ENCODE measurements at places on chromosomes 5 and 9.

DNA sequence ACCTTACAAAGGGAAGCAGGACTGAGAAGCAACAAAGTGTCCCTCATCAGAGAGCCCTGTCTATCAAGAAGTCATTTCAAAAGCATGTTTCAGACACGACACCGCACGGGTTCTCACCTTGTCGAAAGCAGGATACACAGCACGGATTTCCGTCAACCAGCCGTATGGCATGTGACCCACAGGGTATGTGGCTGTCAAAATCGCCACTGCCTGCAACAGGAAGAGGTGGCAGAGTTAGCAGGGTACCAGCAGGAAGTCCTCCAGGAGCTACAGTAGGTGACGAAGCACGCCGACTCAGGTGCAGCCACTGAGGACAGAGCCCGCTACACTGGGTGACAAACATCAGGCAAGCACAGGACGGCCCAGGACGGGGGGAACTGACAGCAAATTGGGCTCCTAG is 81.2 kb downstream of the OTULIN start:
- peak; percentile 23 for DNase-seq

DNA sequence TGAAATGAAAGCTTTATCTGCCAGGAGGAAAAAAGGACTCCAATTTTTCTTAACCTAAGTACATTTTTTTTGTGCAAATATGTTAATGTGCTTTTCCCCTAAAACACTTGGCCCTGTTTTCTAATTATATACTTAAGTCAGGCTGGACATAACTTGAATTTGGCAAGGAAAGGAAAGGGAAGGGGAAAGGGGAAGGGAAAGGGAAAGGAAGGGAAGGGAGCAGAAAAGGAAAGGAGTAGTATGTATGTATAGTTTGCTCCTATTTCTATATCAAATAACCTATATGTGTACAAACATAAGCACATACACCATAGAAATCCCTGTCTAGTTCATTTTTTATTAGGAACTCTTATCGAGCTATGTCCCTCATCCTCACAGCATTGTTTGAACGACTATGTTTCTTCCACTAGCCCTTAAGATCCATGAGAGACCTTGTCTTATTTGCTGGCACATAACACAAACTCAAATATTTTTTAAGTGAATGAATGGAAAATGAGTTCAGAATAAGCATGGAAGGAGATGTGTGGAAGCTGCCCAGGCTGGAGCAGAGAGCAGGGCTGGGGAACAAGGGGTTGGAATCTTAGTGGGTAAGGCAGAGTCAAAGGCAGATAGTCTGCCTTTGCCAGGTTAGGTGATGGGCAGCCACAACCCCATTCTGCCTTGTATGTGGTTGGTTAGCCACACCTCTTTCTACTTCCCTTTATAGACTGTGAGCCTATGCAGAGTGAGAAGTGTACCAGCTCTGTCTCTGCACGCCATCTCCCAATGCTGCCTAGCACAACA is 70.0 kb downstream of the KLHL3 start:
- DNase-seq: peak; percentile 1

DNA sequence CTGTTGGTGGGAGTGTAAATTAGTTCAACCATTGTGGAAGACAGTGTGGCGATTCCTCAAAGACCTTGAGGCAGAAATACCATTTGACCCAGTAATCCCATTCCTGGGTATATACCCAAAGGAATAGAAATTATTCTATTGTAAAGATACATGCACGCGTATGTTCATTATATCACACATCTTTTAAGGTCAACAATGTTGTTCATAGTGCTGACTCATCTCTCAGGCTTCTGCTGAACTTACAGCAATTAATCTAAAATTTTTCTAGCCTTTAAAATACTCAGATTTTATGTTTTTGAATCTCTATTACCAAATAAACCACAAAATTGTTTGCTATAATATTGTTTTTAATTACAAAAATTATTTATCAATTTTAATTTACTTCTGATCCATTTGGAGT is 38.8 kb upstream of the ZNF618 start:
- no peak for DNase-seq

- DNase-seq: no peak
These were observed 78.4 kb downstream of the SEMA5A start for GRCh38 chr5:9467199-9468059.

- no peak for DNase-seq
These were observed 24.1 kb downstream of the QRFP start for GRCh38 chr9:130872508-130872907.

- DNase-seq: no peak
These were observed 109.9 kb downstream of the CACNA1B start for GRCh38 chr9:137987244-137988030.

GRCh38 chr5:45385321-45386058 is 310.7 kb downstream of the HCN1 start:
- DNase-seq: no peak

DNA sequence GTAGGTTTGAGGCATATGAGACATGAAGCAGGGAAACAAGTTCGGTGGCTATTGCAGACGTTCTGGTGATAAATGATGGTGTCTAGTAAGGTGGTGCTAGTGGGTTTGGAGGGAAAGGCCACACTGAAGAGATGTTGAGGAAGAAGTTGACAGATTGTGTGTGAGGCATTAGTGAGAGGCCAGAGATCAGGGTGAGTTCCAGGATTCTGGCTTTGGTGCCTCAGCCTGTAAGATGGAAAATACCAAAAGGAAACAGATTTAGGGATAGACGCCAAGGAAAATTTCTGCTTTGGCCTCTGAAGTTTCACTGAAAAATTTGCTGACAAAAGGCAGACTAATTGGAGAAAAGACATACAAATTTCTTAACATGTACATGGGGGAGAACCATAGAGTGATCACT is 6.4 kb upstream of the PAIP1 start:
- DNase-seq: no peak

DNA sequence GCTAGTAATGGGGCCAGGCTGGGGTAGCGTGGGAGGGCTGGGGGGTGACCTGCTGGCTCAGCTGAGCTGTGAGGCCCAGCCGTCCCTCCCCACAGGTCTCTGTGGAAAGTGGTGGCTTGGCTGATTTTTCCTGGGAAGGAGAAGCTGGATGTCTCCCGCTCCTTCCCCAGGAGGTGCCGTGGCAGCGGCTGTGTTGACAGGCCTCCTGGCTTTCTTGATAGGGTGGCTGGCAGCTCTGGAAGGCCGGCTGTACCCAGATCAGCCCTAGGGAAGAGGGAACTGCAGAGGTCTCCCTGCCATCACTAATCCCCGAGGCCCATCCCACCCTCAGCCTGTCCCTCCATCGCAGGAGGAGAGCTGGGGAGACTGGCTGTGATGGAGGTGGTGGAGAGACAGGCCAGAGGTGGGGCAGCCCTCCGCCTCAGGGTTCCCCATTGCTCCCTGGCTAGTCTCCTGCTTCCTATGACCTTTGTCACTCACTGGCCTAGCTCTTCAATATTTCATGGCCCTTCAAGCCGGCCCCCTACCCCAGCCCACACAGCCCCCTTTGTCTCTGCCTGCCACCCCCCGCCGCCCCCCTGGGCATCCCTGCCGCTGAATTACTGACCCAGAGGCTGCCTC is 6.8 kb downstream of the CXXC5 start:
- no peak for DNase-seq

GRCh38 chr5:124806373-124807077 is 60.1 kb upstream of the ZNF608 start:
- DNase-seq: no peak

DNA sequence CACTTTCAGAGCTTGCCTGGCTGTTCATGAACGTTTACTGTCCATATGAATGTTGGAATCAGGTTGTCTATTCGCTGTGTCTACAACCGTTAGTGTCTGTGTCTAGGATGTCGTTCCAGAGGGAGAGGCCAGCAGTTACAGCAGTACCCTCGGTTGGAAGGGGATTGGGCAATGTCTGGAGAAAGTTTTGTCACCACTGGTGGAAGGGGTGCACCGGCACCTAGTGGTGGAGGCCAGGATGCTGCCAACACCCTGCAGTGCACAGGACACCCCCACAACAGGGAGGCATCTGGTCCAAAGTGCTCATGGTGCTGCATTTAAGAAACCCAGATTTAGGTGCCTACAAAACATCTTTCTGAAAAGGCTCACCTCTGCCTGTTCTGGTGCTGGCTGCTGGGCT is 220.7 kb downstream of the FANCC start:
- DNase-seq: no peak

DNA sequence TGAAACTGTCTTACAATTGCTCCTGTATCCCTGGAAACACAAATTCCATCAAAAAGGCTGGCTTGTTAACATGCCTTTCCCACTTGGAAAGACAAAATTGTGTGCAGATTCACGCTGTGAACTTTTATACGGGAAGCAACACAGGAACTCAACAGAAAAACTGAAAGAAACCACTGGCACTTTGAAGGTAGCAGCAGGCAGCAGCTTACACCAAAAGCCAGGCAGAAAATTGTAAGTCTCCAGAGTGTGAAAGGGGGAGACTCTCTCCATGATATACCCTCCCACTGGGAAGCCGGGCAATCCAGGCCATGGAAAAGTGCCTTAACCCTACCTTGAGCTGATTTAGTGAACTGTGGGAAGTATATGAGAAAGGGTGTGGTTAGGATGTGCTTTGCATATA is 943.7 kb downstream of the CDH18 start:
- DNase-seq: no peak

GRCh38 chr9:98766586-98766985 is 29.8 kb downstream of the ANKS6 start:
- DNase-seq: no peak

DNA sequence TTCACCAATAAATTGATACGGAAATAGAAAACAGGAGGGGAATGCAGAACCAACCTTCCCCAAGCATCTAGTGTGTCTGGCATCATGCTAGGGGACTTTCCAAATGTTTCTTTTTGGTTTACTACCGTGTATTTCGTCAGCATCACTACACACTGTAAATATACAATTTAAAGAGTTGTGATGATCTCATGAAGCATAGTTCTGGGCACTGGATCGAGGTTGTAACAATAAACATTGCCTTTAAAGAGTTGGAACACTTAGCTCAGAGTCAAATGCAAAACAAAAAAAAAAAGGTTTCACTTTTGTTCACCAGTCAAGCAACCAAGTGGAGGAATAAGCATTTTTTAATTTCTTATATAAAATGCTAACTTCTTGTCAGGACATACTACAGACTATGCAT is 2.9 kb upstream of the SCAI start:
- DNase-seq: no peak

GRCh38 chr5:89900346-89900745 is 509.2 kb downstream of the CETN3 start:
- no peak for DNase-seq

DNA sequence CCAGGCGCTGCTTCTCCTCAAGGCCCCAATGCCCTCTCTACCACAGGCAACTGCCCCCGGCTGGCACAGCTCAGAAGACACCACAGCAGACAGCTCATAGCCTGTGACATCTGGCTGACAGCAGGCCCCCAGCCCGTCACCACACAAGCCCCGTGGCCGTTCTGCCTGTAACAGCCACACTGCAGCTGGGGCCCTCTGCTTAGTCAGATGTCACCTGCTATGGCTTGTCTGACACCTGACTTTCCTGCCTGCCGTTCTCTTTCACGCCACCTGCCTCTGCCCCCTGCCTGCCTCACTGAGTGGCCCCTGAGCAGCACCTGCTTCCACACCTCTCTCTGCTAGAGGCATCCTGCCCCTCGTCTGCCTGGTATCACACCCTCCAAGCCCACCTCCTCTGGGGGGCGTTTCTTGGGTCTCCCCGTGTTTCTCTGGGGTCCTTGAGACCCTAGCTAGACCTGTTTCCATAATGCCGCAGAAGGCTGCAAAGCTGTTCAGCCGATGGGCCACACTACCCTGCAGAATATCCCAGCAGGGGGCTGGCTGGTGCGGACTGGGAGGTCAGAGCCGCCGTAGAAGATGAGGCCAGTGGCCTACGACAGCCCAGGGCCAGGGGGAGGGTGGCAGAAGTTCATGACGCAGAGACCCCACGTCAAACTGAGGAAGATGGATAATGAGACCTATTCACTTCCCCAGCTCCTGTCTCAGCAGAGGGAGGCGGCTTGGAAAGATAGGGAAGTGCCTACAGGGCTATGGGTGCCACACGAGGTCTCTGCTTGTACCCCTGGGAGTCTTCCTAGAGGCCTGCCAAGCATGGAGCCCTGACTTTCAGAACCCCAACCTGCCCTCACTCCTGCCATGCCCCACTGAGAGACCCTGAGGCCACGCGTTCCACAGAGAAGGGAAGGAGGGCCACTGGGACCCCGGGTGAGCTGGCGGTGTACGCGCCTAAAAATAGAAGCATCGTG is 95.1 kb downstream of the ZNF354C start:
- no peak for DNase-seq

DNA sequence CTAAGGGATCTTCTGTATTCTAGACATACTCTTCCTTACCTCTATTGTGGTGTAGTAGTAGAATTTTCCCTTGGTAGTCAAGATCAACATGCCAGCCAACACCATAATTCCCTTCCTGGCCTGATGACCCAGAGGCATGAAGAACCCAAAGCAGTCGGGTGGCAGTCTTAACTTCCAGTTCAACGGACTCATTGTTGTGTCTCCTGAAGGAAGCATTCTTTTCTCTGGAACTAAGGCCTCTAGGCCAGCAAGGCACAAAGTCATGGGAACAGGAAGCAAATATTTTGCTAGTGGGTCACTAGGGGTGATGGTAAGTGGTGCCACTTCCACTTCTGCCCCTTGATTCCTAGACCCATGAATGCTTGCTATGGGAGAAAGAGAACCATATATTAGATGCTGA is 55.2 kb upstream of the DAPK1 start:
- DNase-seq: no peak

DNA sequence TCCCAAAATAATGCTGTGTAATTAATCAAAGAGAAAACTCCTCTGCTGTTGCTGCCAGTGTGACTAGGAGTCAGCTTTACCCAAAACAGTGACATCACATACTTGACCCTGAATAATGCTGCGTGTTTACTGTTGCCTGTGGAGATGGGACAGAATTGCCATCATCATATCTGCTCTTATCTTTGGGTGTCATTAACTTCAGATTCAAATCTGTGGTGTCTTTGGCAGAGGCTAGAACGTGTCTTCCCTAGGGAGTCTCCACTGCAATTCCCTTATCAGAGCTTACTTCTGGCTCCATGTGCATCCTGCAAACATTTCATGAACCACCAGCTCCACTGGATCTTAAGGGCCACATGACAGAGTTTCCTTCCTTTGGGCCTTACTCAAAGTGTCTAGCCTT is 88.9 kb upstream of the MRPS30 start:
- no peak for DNase-seq

- no peak for DNase-seq
These were observed 142.7 kb downstream of the FBXL17 start for GRCh38 chr5:108238936-108239887.

GRCh38 chr5:3317051-3317795 is 278.4 kb upstream of the IRX1 start:
- DNase-seq: no peak

DNA sequence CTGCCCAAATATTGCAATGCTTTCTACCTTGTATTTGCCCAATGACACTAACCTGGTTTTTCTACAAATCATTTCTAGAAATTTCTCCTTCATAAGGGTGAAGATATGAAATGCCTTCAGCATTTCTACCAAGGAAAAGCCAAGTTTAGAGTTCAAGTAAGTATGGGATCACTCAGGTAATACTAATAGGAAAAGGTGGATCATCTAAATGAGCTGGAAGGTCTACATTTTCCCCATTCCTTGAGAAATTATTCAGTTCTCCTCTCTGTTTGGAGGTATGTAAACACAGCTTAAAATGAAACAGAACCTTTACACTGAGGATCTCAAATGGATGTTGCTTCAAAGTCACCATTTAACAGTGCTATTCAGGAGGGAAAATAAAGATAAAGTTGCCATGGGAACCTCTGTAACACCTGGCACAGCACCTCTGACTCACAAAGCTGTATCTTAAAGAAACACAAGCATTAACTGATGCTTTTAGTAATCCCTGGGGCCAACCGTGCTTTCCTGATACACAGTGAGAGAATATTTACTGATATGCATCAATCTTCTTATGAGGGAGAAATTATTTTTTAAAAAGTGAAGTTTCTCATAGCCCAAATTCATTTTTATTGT is 161.3 kb downstream of the DRD1 start:
- DNase-seq: no peak

All from stimulated activated CD8-positive, alpha-beta memory T cell treated with anti-CD3 and anti-CD28 coated beads, Interleukin-7, amount 100 ng/mL, for 1 hour (primary cell).